ENCODE measurements at places on chromosomes 13 and 19.
A peak's percentile ranks its signal among the peaks of the same experiment; 100 is the strongest.

DNA sequence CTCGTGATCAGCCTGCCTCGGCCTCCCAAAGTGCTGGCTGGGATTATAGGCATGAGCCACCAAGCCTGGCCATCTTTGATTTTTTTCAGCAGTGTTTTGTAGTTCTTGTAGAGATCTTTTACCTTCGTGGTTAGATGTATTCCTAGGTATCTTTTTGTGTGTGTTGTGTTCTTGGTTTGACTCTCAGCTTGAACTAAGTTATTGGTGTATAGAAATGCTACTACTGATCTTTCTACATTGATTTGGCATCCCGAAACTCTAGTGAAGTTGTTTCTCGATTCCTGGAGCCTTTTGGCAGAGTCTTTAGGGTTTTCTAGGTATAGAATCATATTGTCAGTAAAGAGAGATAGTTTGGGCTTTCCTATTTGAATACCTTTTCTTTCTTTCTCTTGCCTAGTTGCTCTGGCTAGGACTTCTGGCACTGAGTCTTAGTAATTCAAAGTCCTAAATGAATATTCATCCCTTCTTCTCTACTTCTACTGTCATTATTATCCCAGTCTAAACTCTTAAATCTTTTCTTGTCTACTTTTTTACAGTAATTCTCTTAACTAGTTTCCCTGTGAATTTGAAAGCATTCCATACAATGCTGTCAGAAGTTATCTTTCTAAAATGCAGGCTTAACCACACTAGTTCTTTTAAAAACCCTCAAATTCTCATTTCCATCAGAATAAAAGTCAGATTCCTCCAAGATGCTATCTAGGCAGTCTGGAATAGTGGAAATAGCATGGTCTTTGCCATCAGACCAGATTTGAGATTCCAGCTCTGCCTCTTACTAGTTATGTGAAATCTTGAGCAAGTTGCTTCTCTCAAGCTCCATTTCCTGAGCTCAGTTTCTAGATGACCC, 7.0 kb downstream of the GPR18 start:
- no peak for DNase-seq

- DNase-seq, result no peak
These were observed 5.4 kb upstream of the RBM42 start for GRCh38 chr19:35623327-35624010.

DNA sequence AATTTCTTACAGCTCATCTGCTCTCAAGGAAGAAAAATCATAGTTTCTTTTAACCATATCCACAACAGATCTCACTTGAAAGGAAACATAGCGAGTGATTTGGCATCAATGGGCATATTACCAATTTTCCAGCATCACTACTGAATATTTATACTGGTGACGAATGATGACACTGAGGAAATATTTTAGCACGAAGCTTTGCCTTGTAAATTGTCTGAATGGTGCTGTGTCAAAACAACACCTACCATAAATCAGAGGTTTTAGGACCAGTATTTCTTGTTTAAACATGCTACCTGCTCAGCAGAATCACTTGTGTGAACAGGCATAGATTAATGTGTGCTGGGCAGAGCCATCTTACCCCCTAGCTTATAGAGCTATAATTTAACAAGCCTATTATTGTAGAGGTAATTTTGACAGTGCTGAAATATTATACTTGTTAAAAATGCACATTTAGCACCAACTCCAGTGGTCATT, 146.8 kb downstream of the ABCC4 start:
- DNase-seq, result no peak

DNA sequence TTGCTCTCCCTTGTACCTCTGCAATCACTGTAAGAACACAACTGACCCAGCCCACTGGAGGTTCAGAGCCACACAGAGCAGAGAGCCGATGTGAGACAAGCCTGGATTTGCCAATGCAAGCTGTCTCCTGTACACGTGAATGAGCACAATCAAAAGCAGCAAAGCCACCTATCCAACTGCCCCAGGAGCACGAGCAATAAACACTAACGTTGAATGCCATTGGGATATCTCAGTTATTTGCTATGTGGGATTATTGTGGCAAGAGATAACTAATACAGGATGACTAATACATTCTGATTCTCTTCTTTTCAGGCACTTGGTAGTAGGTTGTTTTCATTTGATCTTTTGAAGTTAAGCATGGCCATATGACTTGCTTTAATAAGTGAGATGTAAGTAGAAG, 85.2 kb upstream of the FAM216B start:
- DNase-seq, result peak; percentile 87

DNA sequence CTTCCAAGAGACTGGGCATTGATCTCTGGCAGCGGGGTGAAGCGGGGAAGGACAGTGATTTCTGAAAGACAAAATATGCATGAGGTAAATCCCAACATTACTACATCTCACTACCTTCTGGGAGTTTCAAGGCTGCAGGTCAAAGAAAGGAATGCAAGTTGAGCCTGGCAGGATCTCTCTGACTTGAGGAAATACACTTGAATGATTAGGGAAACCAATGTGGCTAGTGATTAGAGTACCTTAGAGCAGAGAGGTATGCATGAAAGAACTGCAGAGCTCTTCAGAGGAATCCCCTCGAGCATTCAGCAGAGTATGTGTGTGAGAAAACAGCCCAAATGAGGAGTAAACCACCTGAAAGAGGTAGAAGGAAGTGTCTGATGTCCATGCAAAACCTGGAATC, 2874.1 kb upstream of the PCDH20 start:
- no peak for DNase-seq
